ENCODE measurements at places on chromosomes 16 and 17.

DNA sequence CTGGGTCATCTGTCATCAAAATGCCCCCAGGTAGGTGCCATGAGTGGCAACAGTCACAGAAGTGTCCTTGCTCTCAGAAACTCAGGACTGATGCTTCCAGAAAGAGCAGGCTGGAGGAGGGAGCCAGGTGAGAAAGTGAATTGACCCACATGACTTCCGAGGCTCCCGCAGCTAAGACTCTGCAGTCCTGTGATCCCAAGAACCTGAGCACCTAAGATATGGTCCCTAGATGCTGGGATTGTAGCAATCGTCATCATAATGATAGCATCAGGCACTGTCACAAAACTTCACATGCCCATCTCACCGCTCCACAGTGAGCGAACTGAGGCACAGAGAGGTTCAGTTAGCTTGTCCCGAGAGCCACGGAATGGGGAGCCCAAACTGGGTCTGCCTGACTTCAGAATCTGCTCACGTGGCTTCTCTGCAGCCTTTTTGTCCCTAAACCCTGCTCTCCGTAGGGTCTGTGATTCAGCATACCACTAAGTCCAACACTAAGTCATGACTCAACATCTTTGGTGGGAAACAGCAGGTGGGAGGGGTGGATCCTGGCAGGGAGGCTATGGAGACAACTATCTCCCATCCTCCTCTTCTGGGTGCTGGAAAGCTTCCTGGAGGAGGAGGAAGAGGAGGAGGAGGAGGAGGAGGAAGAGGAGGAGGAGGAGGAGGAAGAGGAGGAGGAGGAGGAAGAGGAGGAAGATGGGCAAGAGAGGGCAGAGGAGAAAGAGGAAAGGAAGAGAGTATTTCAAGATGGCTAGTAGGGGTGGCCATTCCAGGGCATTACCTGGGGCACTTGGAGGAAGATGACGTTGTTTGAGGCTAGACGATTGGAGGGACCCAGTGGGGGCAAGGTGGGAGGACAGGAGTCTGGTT lies 55.5 kb upstream of the DLX4 start:
- DNase-seq = no peak

GRCh38 chr17:40326832-40327199 lies 17.8 kb downstream of the RARA start:
- no peak for DNase-seq

DNA sequence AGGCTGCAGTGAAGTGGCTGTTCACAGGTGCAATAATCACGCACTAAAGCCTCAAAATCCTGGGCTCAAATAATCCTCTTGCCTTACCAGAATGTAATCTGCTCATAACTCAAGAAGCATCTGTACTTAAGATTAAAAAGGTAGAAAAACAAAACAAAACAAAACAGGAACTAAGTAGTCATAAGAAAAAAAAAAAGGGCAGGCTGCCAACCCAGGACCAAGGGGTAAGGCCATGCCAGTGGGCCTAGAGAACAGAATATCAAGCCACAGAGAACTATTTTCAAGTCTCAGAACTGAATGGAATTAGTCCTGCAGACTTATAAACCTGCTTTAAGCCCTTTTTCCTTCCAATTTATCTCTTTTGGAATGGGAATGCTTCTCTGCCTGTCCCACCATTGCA lies 64.8 kb upstream of the TBC1D3K start:
- DNase-seq = no peak

GRCh38 chr16:66948134-66948836 lies 12.8 kb upstream of the CES3 start:
- DNase-seq = no peak

- no peak for DNase-seq
Observed at GRCh38 chr17:60231234-60231633, 81.5 kb downstream of the CA4 start.

DNA sequence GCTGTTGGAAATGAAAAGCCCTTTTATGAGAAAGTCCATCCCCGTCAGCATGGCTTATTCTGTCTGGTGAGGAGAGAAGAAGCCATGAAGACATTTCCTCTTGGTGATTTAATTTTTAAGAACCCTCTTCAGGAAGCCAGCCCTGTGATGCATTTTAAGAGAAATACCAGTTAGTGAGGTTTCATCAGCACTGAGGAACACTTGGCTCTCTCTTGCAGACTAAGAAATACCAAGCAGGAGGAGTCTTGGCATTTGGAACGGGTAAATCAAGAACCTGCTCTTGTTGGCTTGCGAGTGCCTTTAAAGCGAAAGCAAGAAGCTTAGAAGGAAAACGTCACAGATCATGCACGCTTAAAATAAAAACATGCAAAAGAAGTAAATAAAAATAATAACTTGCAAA lies 17.5 kb downstream of the RAB11FIP3 start:
- no peak for DNase-seq

GRCh38 chr17:40378966-40379365 lies 14.4 kb upstream of the GJD3 start:
- no peak for DNase-seq

DNA sequence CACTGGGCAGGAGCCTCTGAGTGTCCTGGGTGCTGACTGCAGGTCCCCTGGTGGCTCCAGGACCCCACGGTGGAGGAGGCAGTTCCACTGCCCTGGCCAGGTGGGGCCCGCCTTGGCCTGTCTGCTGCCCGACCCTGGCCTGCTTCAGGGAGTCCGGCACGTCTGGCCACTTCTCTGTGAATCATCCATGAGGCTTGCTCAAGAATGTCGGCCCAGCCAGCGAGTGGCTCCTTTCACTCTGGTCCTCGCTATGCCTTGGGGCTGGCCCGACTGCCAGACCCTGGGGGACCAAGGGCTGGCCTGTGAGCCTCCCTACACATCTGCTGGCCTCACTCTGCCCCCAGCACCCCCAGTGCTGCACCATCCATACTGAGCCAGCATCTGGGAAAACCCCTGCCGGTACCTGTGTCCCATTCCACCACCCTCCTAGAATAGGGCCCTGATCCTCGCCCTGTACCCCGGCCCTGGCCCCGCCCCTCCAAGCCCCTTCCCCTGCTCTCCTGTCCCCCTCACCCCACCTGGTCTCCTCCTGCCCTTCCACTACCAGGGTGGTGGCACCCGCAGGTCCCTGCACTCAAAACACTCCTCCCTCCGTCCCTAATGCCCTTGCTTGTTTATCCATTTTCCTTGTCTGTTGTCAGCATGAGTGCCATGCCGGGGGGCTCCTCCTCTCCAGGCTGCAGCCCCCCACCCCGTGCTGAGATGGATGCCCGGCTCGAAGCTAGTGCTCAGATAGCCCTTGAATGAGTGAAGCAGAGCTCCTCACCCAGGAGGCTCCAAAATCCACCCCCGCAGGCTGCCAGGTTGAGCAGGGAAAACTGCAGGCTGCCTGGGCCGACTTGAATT lies 35.5 kb downstream of the ADCY7 start:
- DNase-seq = no peak

DNA sequence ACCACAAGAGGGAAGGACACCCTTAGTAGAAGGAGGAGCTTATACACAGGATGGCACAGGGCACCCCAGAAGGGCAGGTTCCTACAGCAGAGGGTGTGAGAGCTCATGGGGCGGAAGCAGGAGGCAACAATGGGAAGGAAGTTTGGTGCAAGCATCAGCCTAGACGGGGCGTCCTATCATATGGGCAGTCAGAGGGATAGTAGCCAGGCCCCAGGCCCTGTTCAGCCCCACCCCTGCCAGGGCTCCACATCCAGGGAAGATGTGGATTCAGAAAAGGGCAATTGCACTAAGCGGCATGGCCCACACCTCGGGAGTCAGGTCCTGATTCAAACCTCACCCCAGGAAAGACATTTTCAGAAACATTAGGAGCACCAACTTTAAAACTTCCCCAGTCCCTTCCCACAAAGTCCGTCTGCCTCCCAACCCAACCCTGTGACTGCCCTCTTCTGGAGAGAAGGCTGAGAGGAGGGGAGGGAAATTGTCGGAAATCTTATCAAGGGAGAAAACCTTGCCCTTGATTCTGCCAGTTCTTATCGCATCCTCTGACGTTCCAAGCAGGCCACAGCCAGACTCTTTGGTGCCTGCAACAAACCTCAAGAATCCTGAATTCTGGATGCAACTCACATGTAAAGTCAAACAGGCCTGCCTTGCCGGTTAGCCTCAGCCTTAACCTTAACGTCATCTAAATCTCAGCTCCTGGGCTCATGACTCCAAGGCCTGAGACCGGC lies 198.8 kb upstream of the CDH5 start:
- DNase-seq = no peak

DNA sequence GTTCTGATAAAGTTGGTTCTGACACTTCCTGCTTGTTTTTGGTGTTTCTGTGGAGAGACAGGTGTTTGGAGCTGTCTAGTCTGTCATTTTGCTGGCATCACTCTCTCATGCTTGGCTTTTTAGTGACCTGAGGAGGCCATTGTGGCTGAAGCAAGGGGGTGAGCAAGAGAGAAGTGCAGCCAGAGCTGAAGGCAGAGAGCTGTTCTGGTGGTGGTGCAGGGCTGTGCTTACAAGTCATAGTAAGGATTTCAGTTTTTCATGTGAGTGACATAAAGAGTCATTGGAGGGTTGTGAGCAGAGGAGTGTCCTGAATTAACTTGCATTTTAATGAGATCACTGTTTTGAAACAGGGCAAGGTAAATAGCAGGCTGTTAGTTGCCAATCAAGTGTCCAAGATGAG lies 97.5 kb downstream of the CHD9 start:
- DNase-seq = no peak

DNA sequence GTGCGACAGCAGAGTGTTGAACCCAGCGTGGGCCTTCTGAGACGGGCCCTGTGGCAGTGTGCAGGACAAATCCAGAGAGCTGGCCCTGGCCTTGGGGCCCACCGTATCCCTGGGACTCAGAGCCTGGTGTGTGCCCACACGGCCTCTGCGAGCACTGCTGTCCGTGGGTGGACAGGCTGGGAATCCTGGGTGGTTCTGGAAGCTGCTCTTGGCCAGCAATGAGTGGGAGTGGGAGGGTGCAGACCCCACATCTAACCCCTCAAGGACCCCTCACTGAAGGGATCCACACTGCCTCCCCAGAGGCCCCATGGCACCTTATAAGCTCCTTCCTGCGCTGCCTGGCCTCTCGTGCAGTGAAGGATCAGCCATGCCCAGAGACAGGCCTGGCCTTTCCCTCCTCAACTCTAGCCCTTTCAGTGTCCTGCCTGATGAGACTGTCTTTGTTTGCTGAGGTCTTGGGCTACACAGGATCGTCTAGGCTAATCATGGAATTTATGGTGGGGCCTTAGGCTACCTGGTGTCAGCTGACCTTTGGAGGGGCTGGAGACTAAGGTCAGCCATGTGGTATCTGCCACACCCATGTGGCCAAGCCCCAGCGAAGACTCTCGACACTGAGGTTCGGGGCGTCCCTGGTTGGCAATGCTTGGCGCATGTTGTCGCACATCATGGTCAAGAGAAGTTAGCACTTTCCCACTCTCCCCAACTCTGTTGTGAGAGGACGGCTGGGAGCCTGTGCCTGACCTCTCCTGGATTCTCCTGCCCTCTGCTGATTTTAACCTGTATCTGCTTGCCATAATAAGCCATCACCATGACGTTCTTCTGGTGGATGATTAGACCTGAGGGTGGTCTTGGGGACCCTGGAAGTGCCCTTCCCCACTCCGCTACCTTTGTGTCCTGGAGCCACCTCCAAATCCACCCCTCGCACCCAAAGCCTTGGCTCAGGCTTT lies 16.4 kb upstream of the GINS2 start:
- DNase-seq = no peak

- DNase-seq = no peak
Observed at GRCh38 chr17:18921912-18922451, 30.0 kb upstream of the SLC5A10 start.

DNA sequence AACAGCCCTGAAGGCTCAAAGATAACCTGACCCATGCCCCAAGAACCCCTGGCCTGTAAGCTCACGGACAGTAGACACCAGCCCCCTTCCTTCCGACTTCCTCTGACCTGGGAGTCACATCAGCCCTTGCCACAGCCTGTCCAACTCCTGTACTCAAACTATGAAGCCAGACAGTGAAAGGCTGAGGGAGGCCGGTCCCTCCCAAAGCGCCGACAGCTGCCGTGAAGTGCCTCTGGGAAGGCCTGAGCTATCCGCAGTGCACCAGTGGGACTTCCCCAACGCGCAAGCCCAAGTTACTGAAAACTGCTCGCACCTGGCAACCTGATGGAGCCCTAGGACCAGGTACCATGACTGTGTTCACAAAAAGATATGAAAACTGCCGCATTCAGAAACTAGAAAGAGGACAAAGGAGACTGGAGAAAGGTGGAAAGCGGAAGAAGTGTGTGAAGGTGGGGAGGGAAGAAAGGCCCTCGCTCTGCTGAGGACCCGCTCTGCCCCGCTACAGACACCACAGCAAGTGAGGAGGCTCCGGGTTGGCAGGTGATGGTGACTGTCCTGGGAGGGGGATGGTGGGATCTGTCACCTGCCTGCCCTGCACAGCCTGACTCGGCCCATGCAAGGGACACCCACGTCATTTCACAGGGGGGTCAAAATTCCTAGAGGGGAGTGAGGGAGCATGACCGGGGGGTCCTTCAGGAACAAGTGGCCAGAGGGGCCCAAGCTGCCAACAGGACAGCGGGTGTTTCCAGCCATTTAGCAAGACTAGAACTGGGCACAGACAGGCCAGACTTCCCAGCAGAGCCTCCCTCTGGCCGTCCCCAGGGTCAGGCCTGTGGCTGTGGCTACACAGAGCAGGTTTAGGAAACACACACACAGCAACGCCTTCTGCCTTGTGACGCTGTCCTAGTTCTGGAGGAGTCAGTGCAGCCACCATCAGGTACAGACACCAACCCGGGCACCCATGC lies 13.1 kb upstream of the TRAP1 start:
- DNase-seq = no peak

Data from D721Med (cell line).